ENCODE measurements at places on chromosomes 13 and 19. TPM values are rescaled to one million over a fixed set of nuclear protein-coding genes. Genes with fewer than 3 reads are reported as not detected.

DNA sequence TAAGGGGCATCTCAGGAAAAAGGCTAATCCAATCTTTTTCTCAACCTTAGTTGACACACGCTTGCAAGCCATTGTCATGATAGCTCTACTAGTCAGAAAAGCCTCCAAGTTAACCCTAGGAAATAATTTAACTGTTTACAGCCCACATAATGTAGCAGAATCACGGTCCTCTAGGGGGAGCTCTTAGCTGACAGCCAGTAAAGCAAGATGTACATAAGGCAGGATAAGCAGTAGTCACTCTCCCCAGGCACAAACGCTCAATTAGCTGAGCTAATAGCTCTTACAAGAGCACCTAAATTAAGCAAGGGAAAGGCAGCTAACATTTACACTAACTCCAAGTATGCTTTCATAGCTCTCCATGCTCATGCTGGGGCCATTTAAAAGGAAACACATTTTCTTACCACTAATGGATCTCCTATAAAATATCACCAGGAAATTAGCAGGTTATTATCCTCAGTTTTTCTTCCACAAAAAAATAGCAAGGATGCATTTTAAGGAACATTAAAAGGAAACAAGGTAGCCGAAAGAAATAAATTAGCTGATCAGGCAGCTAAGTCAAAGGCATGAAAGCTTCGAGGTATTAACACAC lies 33.7 kb upstream of the ZSCAN5A start:
- H3K4me1 ChIP-seq, result no peaks in the 10 kb centered on the region
- H3K4me3 ChIP-seq, result no peak overlapping the region
- H3K36me3 ChIP-seq, result no peaks in the 10 kb centered on the region
- H3K27ac ChIP-seq, result no peak overlapping the region
- no peaks in the 10 kb centered on the region for H3K27me3 ChIP-seq

Gene OR7A5
- not detected for total RNA-seq

DNA sequence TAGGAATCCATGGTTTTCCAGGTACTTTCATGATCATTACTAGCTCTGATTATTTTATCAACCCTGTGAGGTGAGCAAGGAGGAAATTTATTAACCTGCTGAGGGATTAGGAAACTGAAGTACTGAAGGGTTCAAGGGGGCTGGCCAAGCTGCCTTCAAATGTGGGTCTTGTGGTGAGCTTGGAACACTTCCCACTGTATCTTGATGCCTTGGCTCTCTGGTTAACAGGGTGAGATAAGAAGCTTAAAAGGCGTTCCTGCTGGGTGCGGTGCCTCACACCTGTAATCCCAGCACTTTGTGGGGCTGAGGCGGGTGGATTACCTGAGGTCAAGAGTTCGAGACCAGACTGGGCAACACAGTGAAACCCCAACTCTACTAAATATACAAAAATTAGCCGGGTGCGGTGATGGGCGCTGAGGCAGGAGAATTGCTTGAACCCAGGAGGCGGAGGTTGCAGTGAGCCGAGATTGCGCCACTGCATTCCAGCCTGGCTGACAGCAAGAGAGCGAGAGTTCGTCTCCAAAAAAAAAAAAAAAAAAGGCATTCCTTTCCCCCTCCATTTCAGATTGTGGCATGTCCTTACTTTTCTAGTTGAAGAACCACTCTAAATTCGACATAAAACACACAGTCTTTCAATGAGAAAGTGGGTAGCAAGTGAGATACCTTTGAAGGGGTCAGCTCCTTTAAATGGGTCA lies 70.2 kb downstream of the KLF2 start:
- H3K4me1 ChIP-seq, result no peaks in the 10 kb centered on the region
- DNase-seq, result no peak
- H3K36me3 ChIP-seq, result peaks cover 18% of the 10 kb centered on the region

- peak overlapping the region; percentile 66 for H3K4me3 ChIP-seq
- H3K27me3 ChIP-seq, result no peaks in the 10 kb centered on the region
- no peak overlapping the region for H3K27ac ChIP-seq
- peaks cover 16% of the 10 kb centered on the region for H3K4me1 ChIP-seq
These were observed 1.7 kb upstream of the SERTAD3 start for GRCh38 chr19:40445780-40446262.

Gene USHBP1
- 0.46 TPM for total RNA-seq

DNA sequence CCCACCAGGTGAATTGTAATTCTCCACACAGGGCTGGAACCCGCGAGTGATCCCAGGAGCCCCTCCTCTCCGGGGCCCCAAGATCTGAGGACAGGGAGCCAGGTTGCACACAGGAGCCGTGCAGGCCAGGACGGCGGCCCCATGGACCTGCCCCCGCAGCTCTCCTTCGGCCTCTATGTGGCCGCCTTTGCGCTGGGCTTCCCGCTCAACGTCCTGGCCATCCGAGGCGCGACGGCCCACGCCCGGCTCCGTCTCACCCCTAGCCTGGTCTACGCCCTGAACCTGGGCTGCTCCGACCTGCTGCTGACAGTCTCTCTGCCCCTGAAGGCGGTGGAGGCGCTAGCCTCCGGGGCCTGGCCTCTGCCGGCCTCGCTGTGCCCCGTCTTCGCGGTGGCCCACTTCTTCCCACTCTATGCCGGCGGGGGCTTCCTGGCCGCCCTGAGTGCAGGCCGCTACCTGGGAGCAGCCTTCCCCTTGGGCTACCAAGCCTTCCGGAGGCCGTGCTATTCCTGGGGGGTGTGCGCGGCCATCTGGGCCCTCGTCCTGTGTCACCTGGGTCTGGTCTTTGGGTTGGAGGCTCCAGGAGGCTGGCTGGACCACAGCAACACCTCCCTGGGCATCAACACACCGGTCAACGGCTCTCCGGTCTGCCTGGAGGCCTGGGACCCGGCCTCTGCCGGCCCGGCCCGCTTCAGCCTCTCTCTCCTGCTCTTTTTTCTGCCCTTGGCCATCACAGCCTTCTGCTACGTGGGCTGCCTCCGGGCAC lies 3.9 kb downstream of the FFAR1 start:
- peaks cover 53% of the 10 kb centered on the region for H3K4me1 ChIP-seq
- no peaks in the 10 kb centered on the region for H3K27me3 ChIP-seq
- no peaks in the 10 kb centered on the region for H3K36me3 ChIP-seq
- DNase-seq, result no peak

DNA sequence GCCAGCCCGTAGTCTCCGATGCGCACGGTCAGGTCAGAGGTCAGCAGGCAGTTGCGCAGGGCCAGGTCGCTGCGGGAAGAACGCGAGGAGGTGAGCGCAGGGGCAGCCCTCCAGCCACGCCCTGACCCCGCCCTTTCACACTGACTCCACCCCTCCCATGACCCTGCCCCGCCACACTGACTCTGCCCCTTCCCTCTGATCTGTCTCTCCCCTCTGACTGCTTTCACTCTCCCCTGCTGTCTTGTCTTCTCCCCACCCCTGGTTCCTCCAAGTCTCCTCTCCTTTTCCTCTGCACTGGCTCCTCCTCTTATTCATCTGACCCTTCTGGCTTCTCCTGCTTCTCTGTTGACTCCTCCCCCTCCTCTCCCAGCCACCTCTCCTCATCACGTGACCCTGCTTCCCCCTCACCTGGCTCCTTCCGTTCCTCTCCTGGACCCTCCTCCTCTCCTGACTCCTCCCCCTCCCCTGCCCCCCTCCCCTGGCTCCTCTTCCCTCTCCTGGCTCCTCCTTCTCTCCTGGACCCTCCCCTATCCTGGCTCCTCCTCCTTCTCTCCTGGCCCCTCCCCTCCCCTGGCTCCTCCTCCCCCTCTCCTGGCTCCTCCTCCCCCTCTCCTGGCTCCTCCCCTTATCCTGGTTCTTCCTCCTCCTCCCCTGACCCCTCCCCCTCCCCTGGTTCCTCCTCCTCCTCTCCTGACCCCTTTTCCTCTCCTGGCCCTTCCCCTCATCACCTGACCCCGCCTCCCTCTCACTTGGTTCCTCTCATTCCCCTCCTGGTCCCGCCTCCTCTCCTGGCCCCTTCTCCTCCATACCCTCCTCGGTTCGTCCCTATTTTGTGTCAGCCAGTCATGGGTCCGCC lies 9.9 kb downstream of the LMTK3 start:
- peak; percentile 73 for DNase-seq
- peaks cover 2% of the 10 kb centered on the region for H3K36me3 ChIP-seq
- peaks cover 7% of the 10 kb centered on the region for H3K4me1 ChIP-seq
- peaks cover 9% of the 10 kb centered on the region for H3K27me3 ChIP-seq

GRCh38 chr19:7104747-7105447 lies 35.4 kb downstream of the ZNF557 start:
- H3K4me3 ChIP-seq, result no peak overlapping the region
- H3K4me1 ChIP-seq, result peaks cover 14% of the 10 kb centered on the region
- H3K36me3 ChIP-seq, result no peaks in the 10 kb centered on the region
- DNase-seq, result no peak
- peaks cover 5% of the 10 kb centered on the region for H3K27me3 ChIP-seq

DNA sequence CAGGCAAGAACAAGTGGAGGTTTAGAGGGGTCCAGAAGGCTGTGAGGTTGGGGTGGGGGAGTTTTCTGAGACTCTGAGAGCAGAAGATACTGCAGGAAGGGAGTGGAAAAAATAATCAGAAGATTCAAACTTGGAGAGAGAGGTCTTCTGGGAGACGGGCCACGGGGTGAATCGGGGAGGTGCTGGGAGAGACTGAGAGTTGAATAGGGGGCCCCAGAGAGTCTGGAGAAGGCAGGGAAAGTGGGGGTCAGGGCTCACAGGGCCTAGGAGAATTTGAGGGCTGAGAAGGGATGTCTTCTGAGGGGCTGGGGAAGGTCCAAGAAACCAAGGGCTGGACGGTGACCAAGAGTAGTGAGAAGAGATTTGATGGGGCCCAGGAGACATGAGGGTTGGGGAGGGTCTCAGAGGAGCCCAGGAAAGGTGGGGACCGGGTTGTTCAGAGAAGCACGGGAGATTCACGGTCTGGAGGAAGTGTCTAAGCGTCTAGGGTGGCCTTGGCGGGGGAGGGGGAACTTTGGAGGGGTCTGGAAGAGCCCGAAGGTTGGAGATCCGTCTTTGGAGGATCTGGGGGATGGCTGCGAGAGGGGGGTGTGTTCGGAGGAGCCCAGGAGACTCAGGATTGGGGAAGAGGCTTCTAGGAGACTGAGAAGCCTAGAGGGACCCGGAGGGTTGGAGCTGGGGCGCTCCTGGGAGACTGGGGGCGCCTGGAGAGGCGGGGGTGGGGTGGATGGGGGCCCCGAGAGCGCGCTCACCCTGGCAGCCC lies 1.5 kb downstream of the KCNC3 start:
- peaks cover 18% of the 10 kb centered on the region for H3K36me3 ChIP-seq
- H3K27me3 ChIP-seq, result peaks cover 59% of the 10 kb centered on the region
- peak overlapping the region; percentile 85 for H3K4me3 ChIP-seq
- H3K27ac ChIP-seq, result no peak overlapping the region

GRCh38 chr13:68030152-68030809 lies 800.1 kb upstream of the PCDH9 start:
- H3K27ac ChIP-seq, result no peak overlapping the region
- DNase-seq, result no peak
- no peak overlapping the region for H3K4me3 ChIP-seq
- no peaks in the 10 kb centered on the region for H3K27me3 ChIP-seq

DNA sequence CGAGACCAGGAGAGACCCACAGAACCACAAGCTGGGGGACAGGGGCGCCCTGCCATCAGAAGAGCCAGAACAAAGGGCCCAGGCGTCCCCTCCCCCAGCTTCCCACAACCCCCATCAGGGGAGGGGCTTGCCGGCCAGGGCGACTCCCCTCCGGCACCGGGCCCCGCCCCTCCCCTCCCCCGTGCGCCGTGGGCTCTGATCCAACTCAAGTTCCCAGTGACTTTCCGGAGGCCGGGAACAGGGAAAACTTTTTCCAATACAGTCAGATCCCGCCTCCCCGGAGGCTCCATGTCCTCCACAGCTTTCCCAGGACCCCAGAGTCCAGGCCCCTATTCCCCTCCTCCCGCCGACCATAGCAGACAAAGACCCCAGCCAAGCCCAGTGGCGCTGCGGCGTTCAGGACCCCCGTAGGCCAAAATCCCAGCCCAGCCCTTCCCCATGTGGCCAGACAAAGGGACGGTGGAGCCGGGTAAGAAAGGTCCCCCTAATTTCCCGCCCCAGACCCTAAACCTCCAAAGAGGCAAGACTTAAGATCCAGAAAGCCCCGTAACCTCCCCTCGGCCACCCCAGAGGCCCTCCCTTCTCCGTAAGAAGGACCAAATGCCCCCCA lies 673 bp downstream of the TEAD2 start:
- peaks cover 1% of the 10 kb centered on the region for H3K4me1 ChIP-seq
- H3K27me3 ChIP-seq, result peaks cover 3% of the 10 kb centered on the region
- no peaks in the 10 kb centered on the region for H3K36me3 ChIP-seq
- no peak for DNase-seq
- H3K4me3 ChIP-seq, result no peak overlapping the region
